ENCODE measurements at places on chromosomes 12 and 14. TPM values are rescaled to one million over a fixed set of nuclear protein-coding genes. Genes with fewer than 3 reads are reported as not detected.

Gene ACOT4
- 0.39 TPM for total RNA-seq

Gene GZMH
- 1.9 TPM for total RNA-seq

Gene RALGAPA1
- total RNA-seq, result 90.8 TPM

Gene SSPN
- 109 TPM for total RNA-seq

Gene DHRS2
- not detected for total RNA-seq

Gene KRT6C
- not detected for total RNA-seq

- no peak for DNase-seq
Measured at GRCh38 chr12:107478881-107479280, 206.7 kb upstream of the PWP1 start.

- DNase-seq, result no peak
Measured at GRCh38 chr12:111453071-111453989, 47.6 kb downstream of the SH2B3 start.

- no peak for DNase-seq
Measured at GRCh38 chr14:59336098-59336497, 129.1 kb downstream of the GPR135 start.

DNA sequence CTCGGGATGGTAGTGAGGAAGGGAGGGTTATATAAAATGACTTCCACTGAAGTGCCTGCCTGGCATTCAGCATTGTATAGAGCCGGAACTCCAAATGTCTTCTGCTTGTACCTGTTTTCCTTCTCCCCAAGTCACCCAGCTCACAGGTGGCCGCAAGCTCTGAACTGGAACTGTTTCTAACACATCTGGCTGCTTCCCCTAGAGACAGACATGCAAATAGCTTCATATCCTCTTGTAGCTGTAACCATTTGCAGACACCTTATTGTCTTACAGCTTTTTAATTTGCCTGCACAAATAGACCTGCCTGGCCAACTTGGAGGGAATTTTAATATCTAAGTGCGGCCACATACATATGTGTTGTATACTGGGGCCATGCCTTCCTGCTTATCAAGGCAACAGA lies 126.0 kb downstream of the CHST11 start:
- no peak for DNase-seq

DNA sequence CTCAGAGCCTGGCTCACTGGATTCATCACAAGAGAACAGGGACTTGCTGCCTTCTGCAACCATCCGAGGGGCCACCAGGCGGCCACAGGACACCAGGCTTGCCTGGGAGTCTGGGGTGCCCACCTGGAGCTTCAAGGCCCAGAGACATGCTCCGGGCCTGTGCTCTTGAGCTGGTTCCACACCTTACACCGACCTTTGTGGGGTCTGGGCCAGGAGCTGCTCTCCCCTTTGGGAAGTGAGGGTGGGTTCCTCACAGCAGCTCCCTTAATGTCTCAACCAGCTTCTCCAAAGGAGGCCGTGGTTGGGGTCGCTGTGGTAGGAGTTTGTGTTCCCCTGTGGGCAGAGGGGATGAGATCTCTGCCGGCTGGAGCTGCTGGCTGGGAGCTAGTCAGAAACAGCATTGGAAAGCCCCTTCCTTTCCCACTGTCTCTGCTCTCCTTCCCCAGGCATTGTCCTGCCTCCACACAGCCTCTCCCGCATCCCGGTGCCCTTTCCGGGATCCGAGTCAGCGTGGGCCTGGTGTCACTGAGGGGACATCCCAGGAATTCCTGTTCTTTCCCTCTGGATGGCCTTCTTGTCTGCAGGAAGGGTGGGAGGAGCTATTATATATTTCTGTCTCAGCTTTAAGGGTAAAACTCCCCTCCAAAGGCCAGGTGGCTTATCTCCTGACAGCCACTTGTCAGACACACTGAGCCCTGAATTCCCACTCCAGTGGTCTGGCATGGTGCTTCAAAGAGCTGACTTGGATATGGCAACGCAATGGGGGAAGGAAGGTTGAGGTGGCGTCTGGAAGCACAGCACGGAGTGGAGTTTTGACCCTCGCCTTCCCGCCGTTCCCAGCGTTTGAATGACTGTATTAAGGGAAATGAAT lies 5.1 kb upstream of the PAPLN start:
- peak; percentile 67 for DNase-seq

- DNase-seq, result no peak
Measured at GRCh38 chr12:101698800-101699347, 1.4 kb downstream of the CHPT1 start.

DNA sequence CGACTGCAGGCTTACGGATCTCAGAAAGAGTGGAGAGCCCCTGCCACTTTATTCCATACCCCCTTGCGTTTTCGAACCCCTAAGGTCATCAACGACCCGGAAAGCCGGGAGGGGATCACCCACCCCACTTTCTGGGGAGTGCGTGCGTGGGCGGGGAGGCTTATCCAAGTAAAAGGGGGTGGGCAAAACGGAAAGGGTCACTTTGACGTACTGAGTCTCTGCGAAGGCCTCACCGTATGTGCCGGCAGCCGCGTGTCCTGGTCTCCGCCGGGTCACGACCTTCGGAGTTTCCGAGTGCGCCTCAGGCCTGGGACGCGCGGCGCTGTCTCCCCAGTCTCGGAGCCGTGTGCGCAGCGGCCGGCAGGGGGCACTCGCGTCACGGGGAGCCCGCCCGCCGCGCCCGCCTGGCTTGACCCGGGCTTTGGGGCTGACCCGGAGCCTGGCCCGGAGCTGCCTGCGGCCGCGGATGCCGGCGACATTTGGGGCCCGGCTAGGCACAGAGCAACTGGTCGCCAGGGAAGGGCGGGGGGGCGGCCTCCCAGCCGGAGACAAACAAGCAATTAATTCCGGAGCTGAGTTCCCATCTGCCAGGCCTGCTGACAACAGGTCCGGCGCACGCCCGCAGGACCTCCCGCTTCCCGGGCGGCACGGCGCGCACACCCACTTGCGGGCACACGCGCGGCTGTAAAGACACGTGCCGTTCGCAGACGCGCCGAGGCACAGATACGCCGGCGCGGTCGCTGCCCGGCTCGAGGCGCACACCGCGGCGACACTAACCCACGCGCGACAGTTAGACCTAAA lies 890 bp upstream of the KIF26A start:
- peak; percentile 90 for DNase-seq

- DNase-seq, result no peak
Measured at GRCh38 chr14:99809859-99810558, 16.8 kb downstream of the EML1 start.

- no peak for DNase-seq
Measured at GRCh38 chr12:25187781-25188180, 7.2 kb downstream of the DNAI7 start.

DNA sequence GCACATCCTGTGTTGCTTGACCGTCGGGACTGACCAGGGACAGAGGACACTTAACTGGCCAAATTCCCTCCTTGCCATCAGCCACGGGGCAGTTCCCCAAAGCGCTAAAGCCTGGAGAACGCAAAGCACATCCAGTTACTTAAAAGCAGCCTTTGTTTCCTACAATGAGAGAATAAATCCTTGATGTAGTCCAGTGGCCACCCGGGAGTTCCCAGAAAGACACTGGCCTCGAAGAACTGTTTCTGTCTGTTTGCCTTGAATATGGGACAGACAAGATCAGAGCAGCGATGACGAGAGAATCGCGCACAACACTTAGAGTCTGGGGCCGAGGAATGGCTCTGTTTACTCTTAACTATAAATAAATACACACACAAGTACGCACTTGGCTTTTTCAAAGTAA lies 102.2 kb downstream of the TNFAIP2 start:
- no peak for DNase-seq
